Vagina (tissue), 2 donors: ENCODE measurements at places on chromosomes 16 and 17. TPM values are rescaled to one million over a fixed set of nuclear protein-coding genes. Genes with fewer than 3 reads are reported as not detected.

DNA sequence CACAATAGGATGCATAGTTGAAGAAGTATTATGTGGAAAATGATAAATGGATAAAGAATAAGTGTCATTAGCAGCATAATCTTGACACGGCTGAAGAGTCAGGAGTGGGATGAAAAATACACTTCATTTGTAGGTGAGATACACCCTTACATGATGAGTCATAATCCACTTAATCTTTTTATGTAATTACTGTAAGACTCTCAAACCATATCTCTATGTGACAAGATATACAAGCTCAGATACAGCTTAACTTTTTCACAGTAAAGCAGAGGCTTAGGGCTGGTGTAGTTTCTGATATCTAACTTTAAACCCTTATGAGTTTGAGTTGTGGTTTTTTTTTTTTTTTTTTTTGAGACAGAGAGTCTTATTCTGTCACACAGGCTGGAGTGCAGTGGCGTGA, 101.2 kb downstream of the FTO start:
- DNase-seq: no peak

GRCh38 chr17:19278729-19279128, 41.6 kb downstream of the EPN2 start:
- no peak for DNase-seq

DNA sequence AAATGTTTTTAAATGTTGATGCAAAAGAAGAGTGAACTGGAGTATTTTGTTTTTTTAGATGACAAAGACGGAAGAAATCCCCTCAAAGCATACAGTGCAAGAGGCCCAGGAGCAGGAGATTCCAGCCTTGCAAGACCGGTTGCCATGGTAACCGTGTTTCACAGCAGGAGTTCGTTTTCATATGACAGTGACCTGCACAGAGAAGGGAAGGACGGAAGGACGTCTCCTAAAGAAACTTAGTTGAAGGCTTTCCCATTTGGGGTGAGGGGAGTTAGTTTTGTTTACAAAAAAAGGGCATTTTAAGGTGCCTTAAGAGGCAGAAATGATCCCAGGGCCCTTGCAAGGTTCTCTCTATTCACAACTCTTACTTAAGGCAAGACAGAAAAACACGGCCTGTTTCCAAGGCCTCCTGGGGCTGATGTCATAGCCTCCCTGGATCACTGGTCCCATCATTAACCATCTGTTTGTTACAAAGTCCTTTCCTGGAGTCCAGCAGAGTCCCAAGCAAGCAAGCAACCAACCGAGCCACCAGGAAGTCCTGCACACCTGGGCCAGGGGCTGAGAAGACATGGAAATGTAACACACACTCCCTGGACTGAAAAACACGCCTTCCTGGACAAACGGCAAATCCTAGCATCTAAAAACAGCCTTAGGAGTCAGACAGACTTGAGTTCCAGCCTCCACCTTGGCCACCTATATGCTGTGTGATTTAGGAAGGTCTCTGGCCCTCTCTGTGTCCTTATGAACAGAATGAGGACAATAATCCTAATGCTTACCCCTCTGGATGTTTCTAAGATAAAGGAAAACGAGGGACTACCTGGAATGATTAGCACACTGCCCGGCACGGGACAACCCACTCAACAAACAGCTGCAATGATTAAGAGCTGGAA, 30.3 kb upstream of the RPH3AL start:
- DNase-seq: no peak

DNA sequence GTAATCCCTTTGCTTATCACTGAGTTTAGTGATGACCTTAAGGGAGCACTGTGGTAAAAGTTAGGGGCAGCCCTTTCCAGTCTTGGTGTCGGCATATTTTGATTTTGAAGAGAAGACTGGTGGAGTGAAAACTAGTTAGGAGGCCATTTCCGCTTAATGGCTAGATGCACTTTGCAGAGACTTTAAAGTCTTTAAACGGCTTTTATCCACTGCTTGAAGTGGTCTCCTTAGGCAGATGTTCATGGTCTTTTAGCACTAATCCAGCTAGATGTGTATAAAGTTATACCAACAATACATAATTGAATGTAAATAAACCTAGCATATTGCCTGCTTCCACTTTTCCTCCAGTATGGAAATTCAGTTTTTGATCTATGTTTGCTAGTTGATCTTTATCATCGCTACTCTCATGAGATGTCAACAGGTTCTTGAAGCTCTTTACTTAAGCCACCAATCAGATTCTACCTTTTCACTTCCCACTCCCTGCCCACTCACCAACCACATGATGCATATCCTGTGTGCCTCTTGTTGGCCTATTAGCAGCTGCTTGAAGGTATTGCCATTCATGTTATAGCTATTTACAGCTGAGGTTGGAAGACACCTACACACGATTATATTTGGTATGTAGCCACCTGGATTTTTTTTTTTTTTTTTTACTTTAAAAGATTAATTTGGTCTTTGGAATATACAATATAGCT, 132.0 kb downstream of the NLK start:
- no peak for DNase-seq

DNA sequence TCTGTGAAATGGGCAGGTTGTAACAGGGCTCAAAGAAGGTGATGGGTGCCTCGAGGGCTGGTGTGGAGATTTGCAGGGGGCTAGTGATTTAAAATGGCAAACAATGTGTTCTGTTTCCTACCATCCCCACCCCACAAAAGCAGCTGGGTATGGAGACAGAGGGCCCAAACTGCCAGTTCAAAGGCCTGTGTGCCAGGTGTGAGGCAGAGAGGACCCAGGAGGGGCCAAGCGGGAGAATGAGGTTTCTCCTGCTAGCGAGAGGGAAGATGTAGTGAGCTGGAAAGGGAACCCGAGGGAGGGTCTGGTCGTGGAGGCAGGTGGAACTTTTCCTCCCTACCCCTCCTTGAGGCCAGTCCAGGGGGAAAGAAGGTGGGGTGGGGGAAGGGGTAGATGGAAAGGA, 39.4 kb downstream of the LAT start:
- no peak for DNase-seq

DNA sequence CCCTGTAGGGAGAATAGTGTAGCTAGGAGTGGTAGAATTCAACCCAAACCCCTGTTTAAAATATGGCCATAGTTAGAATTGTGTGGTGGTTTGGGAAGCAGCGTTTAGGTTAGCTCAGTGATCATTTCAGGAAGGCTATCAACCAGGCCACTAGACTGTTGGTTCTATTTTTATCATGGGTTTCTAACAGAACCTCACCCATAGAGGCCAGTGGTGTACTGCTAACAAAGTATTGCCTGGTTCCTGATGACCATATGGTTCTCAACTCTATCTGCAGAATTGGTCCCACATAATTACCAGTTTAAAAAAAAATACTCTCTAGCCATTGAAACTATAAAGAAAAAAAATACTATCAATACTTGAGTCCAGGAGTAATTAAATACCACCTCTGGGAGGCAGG, 70.5 kb upstream of the RASL10B start:
- no peak for DNase-seq

DNA sequence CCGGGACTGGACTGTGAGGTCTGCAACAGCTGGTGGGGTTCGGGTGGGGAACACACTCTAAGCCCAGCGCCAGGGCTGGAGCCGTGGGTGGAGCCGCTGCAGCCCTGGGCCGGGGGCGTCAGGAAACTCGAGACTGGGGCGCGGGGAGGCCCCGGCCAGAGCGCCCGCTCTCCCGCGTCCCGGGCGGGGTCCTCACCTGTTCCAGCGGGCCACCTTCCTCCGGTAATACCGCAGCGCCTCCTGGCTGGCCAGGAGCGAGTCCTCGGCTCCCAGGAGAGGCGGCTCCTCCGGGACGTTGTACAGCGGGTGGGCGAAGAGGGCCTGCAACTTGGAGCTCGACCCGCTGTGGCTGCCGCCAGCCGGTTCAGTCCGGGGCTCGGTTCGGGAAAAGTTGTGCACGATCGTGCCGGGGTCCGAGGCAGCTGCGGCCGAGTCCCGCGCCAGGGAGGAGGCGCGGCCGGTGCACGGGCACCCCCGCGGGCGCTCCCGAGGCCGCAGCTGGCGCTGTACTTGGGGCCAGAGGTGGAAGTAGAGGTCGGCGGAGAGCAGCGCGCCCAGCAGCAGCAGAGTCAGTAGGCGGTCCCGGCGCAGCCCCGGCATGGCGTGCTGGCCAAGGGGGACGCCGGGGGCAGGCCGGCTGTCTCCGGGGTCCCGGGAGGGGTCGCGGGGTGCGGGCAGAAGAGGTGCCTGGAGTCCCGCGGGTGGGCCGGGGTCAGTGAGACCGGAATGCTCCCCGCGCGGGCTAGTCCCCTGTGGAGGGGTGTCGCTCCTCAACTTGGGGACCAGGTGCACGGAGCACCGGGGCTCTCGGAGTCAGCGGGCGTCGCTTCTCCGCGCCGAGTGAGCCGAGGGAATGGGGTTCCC, 868 bp downstream of the FAM20A start:
- no peak for DNase-seq

MTHFSD gene
- 20.4 TPM for total RNA-seq

MMP2 gene
- 296 TPM for total RNA-seq

WDR81 gene
- 57.2 TPM for total RNA-seq
